ENCODE measurements at places on chromosomes 6 and 20.

DNA sequence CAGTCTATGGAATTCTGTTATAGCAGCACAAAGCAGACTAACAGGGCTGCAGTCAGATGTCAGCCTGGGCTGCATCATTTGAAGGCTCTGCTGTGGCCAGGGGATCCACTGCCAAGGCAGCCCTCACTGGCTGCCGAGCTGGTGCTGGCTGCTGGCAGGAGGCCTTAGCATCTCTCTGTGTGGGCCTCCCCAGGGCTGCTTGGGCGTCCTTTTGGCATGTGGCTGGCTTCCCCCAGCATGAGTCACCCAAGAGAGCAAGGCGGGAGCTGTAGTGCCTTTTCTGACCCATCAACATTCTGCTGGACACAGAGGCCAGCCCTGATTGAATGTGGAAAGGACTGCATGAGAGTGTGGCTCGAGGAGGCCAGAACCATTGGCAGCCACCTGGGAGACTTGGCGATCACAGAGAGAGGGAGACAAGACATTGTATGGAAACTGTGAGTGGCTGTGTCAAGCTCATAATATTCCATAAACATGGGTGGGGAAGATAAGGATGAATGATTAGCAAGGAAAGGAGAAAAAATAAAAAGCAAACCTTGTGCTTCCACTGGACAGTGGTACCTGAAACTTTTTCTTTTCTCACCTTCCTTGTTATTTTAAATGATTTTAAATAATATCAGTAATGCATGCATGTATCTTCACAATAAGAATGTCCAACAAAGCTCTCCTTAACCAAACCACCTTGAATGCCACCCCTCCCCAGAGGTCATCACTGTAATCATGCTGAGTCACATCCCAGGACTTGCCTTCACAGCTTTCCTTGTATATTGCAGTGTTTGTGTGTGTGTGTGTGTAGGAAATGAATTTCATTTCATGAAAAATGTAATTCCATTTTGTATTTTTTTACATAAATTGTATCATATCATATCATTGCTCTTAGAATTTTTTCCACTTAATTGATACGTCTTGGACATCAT lies 55.0 kb upstream of the VSX1 start:
- no peak for DNase-seq

DNA sequence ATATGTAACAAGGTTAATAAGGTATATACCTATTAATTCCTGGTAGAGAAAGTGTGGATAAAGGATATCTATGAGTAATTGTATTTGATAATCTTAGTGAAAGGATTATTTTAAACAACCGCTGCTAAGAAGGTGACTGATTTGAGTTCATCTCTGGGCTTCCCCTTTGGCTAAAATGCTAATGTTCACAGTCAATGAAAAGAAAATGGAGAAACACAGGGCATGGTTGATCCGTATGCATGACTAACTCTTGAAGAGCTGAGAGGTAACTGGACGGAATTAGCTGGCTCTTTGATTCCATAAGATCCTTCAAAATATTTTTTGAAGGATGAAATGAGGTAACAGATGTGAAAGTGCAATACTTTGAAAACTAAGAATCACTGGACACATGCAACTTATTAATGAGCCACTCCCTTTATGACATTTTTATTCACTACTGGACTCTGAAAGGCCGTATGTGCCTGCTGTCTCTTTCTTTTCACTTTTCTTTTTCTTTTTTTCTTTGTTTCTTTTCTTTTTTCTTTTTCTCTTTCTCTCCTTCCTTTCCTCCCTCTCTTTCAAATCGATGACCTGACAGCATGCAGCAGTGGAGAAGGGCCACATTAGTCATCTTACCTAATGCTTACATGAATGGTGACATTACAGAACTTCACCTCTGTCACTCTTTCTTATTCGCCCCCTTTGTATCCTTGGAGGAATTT lies 464.6 kb downstream of the CDKAL1 start:
- DNase-seq: no peak

- DNase-seq: no peak
Measured at GRCh38 chr6:15038013-15038791, 207.7 kb upstream of the JARID2 start.

- no peak for DNase-seq
Measured at GRCh38 chr6:154805288-154805911, 72.2 kb downstream of the SCAF8 start.

DNA sequence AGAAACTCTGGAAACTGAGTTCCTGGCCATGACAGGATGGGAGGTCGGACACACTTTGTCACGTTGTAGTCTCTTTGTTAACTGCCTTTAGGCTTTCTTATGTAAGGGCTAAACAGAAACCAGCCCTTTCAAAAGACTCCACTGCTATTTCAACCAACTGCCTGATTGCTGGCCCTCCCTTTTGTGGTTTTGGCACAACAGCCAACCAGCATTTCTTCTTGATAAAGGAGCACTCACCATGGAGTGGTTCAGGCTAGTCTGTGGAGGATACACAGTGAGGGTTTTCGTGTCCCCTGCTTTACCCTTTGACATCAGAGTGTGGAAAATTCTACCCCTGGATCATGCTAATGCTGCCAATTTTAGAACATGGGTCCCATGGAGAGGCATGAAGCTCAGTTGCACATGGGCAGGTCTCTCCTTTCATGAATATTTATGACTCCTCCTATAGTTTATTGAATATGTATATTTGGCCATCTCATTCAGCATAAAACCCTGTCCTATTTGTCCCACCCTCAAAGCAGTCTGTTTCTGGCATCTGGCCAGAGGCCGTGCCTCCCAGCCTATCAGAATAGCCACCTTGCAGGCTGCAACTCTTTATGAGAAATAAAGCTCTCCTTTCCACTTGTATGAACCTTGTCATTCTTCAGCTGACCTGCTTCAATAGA lies 148.3 kb downstream of the HS3ST5 start:
- DNase-seq: no peak

DNA sequence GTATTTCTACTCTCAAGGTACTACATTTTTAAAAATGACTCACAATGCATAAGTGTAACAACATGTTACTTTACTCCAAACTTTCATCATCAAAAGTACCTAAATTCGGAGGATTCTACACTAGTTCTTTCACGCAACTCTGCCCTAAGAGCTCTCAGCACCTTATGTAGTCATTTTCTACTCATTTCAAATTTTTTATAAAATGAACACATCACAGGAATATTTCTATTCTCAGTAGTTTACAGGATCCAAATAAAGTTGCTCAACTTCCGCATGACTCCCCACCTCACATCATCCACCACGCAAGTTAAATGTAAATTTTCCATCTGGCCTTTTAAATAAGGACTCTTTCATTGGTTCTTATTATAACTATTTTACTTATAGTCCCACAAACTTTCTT lies 344.9 kb upstream of the MANEA start:
- DNase-seq: no peak

GRCh38 chr6:104201557-104201956 lies 658.2 kb downstream of the HACE1 start:
- DNase-seq: no peak

DNA sequence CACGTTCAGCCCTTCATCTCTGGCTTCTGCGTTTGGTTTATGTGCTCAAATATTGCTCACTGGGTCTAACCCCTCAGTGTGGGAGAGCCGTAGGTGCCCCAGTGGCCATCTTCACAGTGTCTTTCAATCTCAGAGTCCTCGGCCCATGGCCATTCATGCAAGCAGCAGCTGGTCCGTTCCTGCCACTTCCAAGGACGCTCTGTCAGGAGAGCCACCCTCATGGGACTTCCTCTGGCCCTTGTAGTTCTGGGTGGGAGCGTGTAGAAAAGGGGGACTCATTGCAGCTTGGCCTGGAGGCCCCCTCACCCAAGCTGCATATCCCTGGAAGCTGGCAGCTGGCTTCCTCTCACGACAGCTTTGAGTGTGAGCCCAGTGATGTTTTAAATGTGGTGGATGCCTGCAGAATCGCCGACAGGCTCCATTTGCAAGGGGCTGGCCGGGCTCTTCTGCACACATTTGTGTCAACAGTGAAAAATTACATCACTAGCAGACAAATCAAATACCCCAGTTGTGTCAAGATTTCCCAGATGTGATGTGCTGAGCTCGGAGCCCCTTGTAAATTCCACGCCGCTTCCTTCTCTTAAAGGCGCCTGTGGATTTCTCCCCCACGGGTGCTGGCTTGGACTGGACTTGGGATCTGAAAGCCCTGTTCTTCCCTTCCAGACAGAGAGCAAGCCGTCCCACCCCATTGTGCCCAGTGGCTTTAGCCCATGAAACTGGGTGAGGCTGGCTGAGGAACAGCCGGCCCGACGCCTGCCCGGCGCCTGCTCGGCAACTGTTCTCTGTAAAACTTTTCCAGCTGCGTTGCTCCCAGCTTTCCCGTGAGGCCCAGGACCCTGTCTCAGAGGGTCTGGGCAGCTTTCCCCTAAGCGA lies 360.1 kb downstream of the TAF4 start:
- no peak for DNase-seq

- DNase-seq: no peak
Measured at GRCh38 chr6:29483186-29483585, 4.6 kb downstream of the MAS1L start.

DNA sequence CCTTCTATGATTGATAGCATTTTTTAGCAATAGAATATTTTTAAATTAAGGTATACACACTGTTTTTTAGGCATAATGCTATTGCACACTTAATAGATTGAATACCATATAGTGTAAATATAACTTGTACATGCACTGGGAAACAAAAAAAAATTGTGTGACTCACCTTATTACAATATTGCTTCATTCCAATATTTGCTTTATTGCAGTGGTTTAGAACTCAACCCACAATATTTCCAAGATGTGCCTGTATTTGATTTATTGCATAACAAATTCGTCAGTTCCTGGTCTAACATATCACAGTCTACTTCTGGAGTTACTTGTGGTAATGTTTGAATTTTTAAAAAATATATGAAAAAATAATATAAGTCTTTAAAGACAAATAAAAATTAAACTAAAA lies 41.9 kb upstream of the DEFB112 start:
- no peak for DNase-seq

DNA sequence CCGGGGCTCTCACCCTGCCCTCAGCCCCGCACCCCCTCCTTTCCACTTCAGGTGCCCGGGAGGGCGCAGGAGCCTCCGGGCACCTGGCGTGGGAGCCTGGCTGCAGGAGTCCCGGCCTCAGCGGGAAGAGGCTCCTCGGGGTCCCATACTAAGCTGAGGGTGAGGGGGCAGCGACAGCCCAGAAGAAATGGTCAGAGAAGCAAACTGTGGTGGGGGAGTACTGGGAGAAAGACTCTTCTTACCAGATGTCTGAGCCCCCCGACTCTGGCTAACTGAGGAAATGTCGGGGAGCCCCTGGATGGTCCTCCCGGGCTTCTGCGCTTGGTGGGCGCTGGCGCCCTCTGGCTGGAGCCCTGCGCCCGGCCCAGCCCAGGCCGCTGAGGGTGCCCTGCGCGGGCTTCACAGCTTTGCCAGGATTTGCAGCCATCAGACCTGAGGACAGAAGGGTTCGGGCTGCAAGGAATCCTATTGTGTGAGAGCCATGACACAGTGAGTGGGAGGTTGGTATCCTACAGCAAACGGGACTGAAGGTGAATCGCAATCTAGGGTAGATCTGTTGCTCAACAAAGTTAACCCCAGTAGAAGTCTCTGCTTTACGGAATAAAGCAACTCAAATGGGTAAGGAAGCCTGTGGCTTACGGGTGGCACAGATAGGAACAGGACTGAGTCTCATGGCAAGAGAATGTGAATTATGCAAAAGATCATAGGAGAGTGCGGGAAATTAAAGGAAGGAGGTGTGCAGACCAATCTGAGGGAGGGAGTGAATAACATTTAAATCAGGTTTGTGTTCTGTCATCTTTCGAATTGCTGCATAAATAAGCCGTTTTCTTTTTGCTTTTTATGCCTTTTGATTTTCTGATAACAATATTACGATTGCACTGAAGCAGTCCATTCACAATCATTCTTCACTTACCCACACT lies 639 bp upstream of the RCAN2 start:
- DNase-seq: peak; percentile 31

- no peak for DNase-seq
Measured at GRCh38 chr20:39983183-39983582, 705.9 kb downstream of the MAFB start.

All from D721Med (cell line).